ENCODE measurements at places on chromosomes 11 and 22. TPM values are rescaled to one million over a fixed set of nuclear protein-coding genes. Genes with fewer than 3 reads are reported as not detected.

The PGGHG gene
- 159 TPM for total RNA-seq

The EMSY gene
- 54.0 TPM for total RNA-seq

The OR2AG2 gene
- not detected for total RNA-seq

The ZNRD2 gene
- total RNA-seq: 24.0 TPM

The SYT13 gene
- not detected for total RNA-seq

The DKK3 gene
- total RNA-seq: not detected

The ZNF215 gene
- total RNA-seq: 2.8 TPM

The TRPM5 gene
- total RNA-seq: not detected

The MYBPC3 gene
- 0.67 TPM for total RNA-seq

The SLC36A4 gene
- 28.2 TPM for total RNA-seq

The C1QTNF4 gene
- total RNA-seq: not detected

The SLC7A4 gene
- not detected for total RNA-seq

The AQP11 gene
- total RNA-seq: 0.49 TPM

The OR52N4 gene
- total RNA-seq: 2.1 TPM

The F2 gene
- total RNA-seq: not detected

The KCNQ1OT1 gene
- 0.89 TPM for total RNA-seq

The LRRC32 gene
- 1.0 TPM for total RNA-seq

The VSIG2 gene
- total RNA-seq: not detected

The MIAT gene
- total RNA-seq: 14.8 TPM

The GP1BB gene
- total RNA-seq: 0.27 TPM

The MS4A6A gene
- total RNA-seq: 0.80 TPM

The BTG4 gene
- total RNA-seq: not detected

The SELENOM gene
- 23.6 TPM for total RNA-seq

The NLRP10 gene
- total RNA-seq: not detected

The TEX12 gene
- total RNA-seq: not detected

The PDE2A gene
- total RNA-seq: 2.9 TPM

The P2RX6 gene
- 0.49 TPM for total RNA-seq

The ZC3H12C gene
- 0.10 TPM for total RNA-seq
